ENCODE measurements at places on chromosomes 4 and X.
A peak's percentile ranks its signal among the peaks of the same experiment; 100 is the strongest.

GRCh38 chr4:15416357-15417232, 11.2 kb upstream of the C1QTNF7 start:
- DNase-seq = no peak

- DNase-seq = no peak
Measured at GRCh38 chrX:39226251-39226650, 425.0 kb downstream of the MID1IP1 start.

GRCh38 chrX:40011322-40012038, 86.3 kb downstream of the BCOR start:
- DNase-seq = no peak

DNA sequence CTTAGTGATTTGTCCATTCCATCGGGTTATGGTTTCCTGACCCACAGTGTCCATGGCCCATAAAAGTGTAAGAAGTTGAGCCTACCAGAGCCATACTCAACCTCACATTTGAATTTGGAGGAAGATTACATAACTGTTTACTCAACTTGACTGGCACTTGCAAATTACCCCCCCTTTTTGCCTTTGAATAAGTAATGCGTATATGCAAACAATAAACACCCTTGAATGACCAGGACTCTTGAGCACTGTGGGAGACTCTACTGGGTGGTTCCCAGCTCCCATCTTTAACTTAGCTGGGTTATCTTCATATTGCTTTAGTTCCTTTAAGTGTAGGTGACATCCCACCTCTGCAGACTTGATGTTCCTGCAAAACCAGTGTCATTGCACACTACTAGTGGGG, 30.6 kb upstream of the STIM2 start:
- no peak for DNase-seq

GRCh38 chrX:140071037-140071436, 105.7 kb upstream of the CXorf66 start:
- DNase-seq = no peak

GRCh38 chr4:121953860-121954259, 2.0 kb upstream of the TRPC3 start:
- DNase-seq = no peak

- no peak for DNase-seq
Measured at GRCh38 chr4:143375326-143376073, 38.8 kb downstream of the GAB1 start.

- no peak for DNase-seq
Measured at GRCh38 chr4:104589264-104589868, 94.7 kb upstream of the CXXC4 start.

- DNase-seq = no peak
Measured at GRCh38 chrX:24283127-24283794, 30.6 kb downstream of the SUPT20HL2 start.

- DNase-seq = no peak
Measured at GRCh38 chr4:89752932-89753598, 83.9 kb downstream of the SNCA start.

DNA sequence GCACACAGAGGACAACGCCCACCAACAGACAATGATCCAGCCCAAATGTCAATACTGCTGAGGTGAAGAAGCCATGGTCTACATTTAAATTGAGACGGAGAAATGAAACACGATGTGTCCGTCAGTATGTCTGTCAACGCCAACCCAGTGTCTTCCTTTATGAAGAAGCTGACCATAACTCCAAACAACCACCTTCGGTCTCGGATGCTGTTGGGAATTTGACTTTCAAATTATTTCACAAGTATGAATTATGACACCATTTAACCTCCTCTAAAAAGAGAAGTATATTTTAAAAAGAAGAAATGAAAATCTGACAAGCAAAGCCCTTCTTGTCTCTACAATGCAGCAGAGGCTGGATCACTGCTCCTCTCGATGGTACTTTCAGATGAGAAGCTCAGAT, 123.7 kb upstream of the MAP3K15 start:
- no peak for DNase-seq

DNA sequence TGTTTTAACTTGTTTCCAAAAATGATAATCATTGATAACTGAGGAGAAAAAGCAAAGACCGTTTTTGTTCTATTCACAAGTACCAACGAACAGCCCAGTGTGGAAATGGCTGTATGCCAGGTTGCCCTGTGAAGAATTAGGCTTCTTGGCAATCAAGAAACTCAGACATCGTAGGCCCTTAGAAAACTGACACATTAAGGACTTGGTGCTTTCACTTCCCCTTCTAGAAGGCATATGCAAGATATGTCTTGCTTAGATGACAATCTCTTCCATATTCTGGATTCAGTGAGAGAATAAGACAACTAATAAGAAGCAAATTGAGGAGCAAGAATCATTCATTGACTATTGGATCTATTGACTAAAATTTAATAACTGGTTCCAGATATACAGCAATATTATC, 56.6 kb downstream of the ANAPC10 start:
- DNase-seq = peak; percentile 9

- DNase-seq = no peak
Measured at GRCh38 chr4:145619639-145619996, 433 bp downstream of the MMAA start.

- no peak for DNase-seq
Measured at GRCh38 chr4:120561648-120562047, 360.9 kb downstream of the PRDM5 start.

DNA sequence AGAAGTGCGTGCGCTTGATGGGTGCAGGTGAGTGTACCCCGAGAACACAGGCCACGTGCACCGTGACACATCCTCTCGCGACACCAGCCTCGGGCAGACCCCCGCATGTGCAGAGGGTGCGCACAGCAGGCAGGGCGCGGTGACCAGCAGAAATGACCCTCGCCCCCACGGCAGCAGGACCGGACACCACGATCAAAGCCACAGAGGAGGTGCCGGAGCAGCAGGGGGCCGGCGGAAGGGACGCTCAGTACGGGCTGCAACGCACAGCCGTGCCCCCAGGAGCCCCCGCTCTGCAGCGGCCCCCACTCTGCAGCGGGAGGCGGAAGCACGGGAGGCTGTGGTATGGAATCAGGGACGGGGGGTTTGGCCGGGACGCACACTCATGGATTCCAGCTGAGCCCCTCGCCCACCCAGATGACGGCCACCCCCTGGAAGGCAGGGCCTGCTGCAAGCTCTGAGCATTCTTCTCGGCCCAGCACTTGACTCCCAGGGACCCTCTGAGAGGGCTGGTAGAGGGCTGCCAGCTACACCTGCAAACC, 17.1 kb downstream of the PPP2R3B start:
- DNase-seq = no peak

- no peak for DNase-seq
Measured at GRCh38 chr4:15294832-15295231, 133.0 kb upstream of the C1QTNF7 start.

- no peak for DNase-seq
Measured at GRCh38 chrX:68983004-68983857, 154.4 kb downstream of the EFNB1 start.

DNA sequence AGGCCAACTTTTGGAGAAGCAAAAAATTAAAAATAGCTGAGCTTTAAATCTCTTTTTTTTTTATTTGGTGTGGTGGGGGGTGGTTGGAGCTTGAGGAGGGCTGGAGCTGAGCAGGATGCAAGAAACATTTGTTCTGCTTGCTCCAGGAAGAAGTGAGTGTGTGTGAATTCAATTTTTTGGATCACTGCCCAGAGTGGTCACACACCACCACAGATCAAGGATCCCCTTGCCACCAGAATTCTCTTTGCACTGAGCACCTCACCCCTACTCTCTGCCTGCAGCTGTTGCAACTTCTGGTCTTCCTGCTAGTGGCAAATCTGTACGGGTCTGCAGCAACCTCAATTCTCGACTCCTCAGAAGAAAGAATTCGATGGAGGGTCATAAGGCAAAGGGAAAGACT, 19.9 kb upstream of the PLP1 start:
- no peak for DNase-seq

DNA sequence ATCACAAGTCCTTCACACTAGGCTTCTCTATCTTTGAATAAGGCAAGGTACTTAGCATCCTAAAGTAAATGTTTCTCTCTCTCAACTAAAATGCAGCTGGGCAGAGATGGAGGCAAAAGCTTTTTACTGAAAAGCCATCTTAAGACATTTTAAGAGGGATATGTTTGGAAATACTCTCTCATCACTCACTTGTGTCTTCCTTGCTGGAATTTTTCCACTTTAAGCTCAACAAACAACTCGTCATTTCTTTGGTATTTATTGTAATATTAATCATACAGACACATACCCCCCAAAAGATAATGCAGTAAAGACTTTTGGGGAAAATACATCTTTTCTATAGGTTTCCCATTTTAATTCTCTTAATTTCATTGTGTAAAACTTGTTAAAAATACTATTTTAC, 16.4 kb downstream of the MBNL3 start:
- DNase-seq = no peak

- DNase-seq = no peak
Measured at GRCh38 chr4:94135701-94136100, 72.0 kb upstream of the SMARCAD1 start.

DNA sequence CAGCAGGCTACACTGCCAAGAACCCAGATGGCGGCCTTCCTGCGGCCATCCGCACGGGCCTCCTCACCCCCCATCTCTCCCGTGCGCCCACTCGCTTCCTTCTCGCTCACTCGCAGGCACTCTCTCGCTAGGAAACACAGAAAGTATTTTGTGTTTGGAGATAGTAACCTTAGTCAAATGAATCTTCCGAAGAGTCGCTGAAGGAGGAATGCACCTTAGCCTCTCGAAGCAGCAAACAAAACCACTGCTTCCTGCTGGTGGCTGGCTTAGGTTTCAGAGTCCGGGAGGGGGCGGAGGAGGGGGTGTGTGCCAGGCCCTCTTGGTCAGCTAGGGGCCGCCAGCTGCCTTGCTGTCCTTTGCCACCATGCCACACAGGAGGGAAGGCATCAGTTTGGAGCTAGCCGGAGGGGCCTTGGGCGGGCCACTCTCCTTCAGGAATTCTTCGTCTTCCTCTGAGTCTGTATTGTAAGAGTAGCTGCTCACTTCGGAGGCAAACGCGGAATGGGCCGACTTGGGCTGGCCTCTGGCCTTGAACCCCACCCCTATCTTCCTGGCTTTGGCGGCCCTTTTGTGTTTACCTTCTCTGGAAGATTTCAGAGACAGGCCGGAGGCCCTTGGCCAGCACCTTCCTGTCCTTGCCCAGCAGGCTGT, 73.2 kb upstream of the UCP1 start:
- DNase-seq = no peak

GRCh38 chrX:118526149-118526548, 30.5 kb downstream of the DOCK11 start:
- no peak for DNase-seq

- no peak for DNase-seq
Measured at GRCh38 chr4:3034231-3034630, 40.1 kb downstream of the HTT-AS start.

DNA sequence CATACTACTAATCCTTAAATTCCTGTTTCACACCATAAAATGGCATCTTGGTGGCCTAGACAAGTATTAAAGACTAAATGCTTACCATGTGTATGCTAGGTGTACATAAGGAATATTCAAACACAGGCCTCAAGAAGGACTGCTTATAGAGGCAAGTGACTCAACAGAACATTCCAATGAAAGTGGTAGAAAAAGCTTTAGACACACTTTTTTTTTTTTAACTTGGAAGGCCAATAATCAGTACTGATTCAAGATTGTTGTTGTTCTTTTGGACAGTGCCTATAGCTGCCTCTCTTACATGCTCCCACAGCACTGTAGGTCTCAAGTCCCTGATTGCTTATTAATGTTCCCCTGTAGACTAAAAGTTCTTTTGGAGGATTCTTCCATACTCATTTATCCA, 77.6 kb downstream of the FBXL5 start:
- no peak for DNase-seq

All from GM19239 (cell line).